Amniotic epithelial cell (primary cell): ENCODE measurements at places on chromosomes 16 and 17.

DNA sequence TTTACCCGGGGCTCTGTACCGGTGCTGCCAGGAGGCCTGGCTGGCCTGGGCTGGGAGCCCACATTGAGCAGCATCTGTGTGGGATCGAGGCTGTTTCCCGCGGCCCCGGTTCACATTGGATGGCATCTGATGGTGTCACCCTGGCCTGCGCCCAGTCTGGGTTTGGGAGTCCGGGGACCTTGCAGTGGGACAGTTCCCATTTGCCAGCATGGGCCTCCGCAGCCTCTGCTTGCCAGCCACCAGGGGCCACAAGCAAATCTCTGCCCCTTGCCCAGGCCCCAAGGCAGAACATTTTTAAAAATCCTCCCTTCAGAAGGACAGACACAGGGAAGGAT, 64.5 kb downstream of the BANP start:
- DNase-seq, result no peak

- DNase-seq, result peak; percentile 55
Measured at GRCh38 chr17:19513897-19514488, 19.7 kb upstream of the SLC47A1 start.

DNA sequence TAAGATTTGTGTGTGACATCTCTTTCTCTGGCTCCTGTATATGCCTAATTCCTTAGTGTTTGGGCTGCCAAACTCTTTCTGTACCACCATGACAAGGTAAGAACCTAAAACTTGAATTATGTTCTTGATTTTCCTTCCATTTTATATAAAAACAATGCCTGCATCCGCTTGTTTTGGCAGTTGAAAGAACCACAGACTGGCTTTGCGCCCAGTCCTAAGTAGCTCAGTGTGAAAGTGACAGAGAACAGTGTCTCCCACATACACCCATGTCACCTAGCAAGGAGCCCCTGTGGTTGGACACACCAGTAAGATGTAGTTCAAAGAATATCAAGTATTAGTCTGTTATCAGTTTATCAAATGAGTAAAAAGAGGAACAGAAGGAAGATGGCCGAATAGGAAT, 40.7 kb upstream of the SLC6A2 start:
- no peak for DNase-seq

DNA sequence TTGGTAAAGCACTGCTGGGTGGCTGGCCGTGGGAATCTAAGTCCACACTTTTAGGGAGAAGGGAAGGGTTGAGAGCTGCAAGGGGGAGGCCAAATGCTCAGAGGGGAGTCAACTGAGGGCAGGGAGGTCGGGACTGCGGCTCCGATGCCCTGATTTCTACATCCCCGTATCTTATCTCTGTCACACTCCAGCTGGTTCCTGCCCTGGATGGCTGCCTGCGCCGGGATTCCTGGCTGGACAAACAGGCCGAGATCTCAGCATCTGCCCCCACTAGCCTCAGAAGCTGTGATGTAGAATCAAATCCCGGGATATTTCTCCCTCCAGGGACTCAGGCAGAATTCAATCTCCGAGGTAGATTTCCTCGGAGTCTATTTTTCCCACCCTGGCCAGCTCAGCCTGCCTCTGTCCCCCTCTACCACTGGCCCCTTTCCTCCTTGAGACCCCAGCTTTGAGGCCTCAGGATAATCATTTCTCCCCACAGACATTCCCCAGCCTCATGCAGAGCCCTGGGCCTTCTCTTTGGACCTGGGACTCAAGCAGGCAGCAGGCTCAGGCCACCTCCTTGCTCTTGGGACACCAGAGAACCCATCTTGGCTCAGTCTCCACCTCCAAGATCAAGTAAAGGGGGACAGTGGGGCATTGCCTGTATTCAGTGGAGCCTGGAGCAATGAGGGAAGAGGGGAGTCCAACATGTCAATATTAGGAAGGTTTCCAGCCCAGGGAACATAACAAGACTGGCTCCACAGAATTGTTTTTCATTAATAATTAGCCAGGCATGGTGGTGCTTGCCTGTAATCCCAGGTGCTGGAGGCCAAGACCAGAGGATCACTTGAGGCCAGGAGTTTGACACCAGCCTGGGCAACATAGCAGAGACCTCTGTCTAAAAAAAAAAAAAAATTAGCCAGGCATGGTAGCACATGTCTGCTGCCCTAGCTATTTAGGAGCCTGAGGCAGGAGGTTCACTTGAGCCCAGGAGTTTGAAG, 1.8 kb downstream of the SHBG start:
- no peak for DNase-seq

GRCh38 chr17:55720919-55721836, 1.5 kb downstream of the TMEM100 start:
- no peak for DNase-seq

GRCh38 chr16:275041-275641, 603 bp downstream of the RGS11 start:
- no peak for DNase-seq

DNA sequence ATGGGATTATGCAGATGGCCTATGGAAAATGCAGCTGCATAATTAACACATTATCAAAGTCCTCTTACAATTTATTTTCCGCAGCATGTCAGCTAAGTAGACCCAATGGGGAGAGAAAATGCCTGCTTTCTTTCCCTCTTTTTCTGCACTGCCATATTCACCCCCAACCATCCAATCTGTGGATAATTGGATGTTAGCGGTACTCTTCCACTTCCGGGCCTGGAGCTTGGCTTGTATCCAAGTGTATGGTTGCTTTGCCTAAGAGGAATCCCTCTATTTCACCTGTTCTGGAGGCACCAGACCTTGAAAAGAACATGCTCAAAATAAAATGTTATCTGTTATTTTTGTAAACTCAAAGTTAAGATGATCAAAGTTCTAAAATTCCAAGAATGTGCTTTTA, 41.1 kb upstream of the CACNG3 start:
- DNase-seq, result no peak

- no peak for DNase-seq
Measured at GRCh38 chr17:82282239-82283207, 9.0 kb upstream of the CSNK1D start.

DNA sequence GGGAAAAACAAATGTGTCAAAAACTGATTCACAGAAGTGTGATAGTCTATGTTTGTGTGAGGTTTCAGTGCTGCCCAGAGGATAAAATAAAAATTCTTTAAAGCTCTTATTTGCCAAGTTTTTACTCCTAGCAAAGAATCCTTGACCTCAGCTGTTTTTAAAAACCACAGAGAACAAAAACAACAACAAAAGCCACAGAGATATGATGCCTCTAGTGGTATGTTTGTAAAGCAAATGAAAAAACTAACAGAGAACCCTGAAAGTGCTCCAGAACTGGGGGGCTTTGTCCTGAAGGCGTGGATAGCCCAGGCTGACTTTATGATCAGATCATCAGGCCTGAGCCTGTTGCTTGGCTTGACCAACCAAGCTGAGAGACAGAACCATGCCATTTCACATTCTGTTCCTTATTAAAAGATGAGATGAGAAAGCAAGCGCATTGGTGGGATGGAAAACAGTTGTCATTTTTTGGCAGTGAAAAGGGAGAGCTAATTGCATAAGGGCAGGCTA, 411.0 kb downstream of the CPPED1 start:
- DNase-seq, result peak; percentile 31

GRCh38 chr17:61382796-61383688, 16.6 kb upstream of the TBX2 start:
- DNase-seq, result no peak

- DNase-seq, result no peak
Measured at GRCh38 chr16:23519282-23519681, 9.0 kb upstream of the GGA2 start.

DNA sequence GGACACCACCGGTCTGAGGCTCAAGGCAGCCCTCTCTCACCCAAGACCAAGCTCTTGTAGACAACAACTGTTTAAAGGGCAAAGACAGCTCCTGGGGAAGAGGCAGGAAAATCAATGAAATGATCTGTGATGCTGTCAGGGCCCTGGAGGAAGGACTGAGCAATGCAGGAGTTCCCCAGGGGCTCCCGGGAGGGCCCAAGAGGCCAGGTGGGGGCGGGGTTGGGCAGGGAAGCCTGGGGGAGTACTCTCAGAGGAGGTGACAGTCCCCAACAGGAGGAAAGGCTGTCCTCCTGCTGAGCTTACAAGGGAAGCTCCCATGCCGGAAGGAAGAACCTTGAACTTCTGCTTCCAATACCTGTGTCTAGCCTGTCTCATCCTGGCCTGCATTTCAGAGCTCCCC, 8.3 kb upstream of the NOS2 start:
- DNase-seq, result no peak

GRCh38 chr17:60754057-60754604, 76.5 kb downstream of the BCAS3 start:
- no peak for DNase-seq

GRCh38 chr17:49210158-49211029, at the start of the genes ABI3 and GNGT2:
ABI3 (plus strand) TSS chr17:49210707; CDS start chr17:49210725, 18 bp downstream.
GNGT2 (minus strand) TSS chr17:49210574; CDS start chr17:49207422, 3,152 bp downstream.
- DNase-seq, result peak; percentile 13

GRCh38 chr17:44915321-44915726, at the start of gene GFAP:
GFAP (minus strand) TSS chr17:44915500; CDS start chr17:44915486, 14 bp downstream.
- DNase-seq, result no peak

DNA sequence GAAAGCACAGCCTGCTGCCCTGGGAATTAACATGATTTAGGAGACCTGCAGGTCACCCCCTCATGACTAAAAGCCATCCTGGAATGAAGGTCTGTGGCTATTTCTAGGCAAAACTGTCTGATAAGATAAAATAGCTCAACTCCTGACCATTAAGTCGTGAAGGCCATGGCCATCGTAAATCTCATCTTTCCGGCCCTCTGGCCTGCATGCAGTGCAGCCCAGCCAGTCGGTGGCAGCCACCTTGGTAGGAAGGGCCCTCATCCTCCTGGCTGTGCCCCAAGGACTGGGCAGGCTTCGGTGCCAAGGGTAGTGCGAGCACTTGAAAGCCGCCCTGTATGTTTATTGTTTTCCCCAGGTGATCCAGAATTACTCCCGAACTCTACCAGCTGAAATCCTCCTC, 18.2 kb upstream of the MEOX1 start:
- DNase-seq, result peak; percentile 45

- DNase-seq, result no peak
Measured at GRCh38 chr16:84294117-84294516, 561 bp upstream of the WFDC1 start.

- DNase-seq, result peak; percentile 100
Measured at GRCh38 chr17:40485851-40486521, 15.4 kb downstream of the TNS4 start.

GRCh38 chr17:39000021-39000601, 32.9 kb upstream of the FBXO47 start:
- no peak for DNase-seq
